ENCODE measurements at places on chromosomes 16 and 17.
A peak's percentile ranks its signal among the peaks of the same experiment; 100 is the strongest.

GRCh38 chr17:39658760-39659159, 6.4 kb upstream of the TCAP start:
- DNase-seq = no peak

- DNase-seq = peak; percentile 50
Measured at GRCh38 chr17:68197997-68198930, 49.6 kb upstream of the AMZ2 start.

GRCh38 chr16:10554569-10554968, 25.8 kb downstream of the EMP2 start:
- DNase-seq = no peak

DNA sequence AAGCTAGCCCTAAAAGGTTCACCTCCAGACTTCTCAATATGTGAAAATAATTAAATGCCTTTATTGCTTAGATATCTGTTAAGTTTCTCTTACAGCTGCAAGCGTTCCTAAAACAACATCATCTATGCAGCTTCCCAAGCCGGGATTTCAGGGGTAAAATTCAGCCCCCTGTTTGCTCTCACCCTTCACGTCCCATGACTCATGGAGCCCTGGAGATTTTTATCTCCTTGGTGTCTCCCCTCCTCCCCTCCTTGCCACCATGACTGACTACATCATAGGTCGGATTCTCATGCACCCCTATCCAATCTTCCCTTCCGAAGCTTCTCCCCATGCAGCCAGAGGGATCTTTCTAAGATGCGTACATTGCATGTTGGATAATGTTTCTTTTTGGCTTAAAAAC, 21.0 kb upstream of the CACNG4 start:
- no peak for DNase-seq

DNA sequence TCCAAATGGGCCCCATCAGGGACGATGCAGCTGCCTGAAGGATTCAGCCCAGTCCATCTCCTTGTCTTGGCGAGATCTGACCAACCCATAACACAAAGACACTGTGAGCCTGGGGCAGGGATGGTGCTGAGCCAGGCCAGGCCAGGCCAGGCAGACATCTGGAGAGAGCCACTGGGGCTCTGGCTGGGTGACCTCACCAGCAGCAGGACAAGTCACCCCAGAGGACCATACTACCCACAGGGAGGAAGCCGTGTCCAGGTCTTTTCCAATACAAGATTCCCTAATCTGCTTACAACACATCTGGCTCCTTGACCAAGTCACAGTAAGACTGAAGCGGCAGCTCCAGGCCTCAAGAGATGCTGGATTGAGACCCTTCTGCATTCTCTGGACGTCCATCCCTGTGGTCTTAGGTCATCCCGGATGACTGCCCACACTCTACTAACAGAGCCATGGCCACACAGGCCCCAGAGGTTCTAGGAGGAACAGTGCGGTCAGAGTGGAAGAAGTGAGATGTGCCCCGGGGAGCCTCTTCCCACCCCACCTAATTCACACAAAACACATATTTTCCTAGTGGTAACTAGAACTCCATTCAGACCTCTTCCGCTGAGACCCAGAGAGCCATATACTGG, 81.8 kb upstream of the RCVRN start:
- DNase-seq = no peak

GRCh38 chr16:49608779-49609178, 235.2 kb downstream of the C16orf78 start:
- no peak for DNase-seq

DNA sequence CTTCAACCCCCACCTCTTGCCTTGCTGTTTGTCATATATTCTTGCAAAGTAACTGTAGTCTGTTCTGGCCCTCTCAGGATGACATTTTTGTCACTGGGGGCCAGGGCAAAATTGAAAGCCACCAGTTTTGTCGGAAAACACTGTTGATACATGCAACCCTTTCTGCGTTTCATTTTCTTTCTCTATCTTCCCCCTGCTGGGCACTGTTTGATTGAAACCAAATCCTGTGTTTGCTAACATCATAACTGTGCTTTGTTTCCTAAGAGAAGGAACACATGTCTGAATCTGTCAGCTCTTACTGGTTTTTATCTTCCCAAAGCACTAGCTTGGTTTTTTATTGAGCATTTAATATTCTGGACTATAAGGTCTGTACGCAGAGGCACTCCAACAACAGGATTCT, 11.7 kb upstream of the CPPED1 start:
- no peak for DNase-seq

DNA sequence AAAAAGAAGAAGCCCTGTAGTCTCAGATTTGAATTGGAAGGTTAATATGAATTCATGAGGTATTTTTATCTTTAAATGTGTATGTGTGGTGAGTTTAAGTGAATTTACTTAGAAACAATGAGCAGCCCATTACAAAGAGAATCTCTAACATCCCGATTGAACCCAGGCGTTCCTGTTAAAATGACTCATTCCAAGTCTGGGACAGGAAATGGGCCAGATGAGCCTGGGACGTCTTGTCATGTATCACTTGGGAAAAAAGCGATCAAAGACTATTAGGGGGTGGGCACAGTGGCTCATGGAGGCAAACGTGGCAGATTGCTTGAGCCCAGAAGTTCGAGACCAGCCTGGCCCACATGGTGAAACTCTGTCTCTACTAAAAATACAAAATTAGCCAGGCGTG, 81.6 kb downstream of the SEC14L1 start:
- DNase-seq = no peak

DNA sequence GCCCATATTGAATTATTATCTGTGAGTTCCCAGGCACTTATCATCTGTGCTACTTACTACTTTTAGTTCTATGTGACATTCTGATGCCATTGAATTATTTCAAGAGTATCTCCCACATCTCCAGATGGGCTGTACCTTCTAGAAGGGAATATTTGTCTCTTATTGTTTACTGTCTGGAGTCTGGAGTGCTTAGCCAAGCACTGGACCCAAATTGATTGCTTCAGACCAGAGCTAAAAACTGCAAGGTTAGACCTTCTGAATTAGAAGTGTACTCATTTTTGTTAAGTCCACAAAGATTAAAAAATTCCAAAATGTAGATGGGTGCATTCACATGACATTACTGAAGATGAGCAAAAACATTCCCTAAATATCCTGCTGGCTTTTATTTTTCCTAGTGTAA, 16.0 kb upstream of the KRT222 start:
- DNase-seq = no peak

DNA sequence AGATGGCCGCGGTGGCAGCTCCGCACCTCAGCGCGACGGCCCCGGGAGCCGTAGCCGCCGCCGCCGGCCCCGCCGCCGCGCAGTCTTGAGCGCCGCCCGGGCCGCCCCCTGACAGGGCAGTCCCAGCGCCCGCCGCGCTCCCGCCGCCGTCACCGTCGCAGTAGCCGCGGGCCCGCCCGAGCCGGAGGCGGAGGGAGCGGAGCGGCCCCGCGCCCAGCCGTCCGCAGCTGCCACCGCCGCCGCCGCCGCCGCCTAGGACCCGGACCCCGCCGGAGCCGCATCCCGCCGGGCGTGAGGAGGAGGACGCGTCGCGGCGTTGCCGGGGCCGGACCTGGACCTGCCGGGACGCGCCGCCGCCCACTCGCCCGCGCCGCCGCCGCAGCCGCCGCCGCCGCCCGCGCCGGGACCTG, 218 bp downstream of the TNRC6C start:
- no peak for DNase-seq

GRCh38 chr17:27263386-27263785, 30.5 kb upstream of the WSB1 start:
- no peak for DNase-seq

- no peak for DNase-seq
Measured at GRCh38 chr17:14318918-14319205, 18.0 kb downstream of the HS3ST3B1 start.

- DNase-seq = no peak
Measured at GRCh38 chr17:34667656-34668055, 88.3 kb downstream of the TMEM132E start.

Data from iPS-NIHi11 (cell line).